ENCODE measurements at places on chromosomes 1 and 21.

DNA sequence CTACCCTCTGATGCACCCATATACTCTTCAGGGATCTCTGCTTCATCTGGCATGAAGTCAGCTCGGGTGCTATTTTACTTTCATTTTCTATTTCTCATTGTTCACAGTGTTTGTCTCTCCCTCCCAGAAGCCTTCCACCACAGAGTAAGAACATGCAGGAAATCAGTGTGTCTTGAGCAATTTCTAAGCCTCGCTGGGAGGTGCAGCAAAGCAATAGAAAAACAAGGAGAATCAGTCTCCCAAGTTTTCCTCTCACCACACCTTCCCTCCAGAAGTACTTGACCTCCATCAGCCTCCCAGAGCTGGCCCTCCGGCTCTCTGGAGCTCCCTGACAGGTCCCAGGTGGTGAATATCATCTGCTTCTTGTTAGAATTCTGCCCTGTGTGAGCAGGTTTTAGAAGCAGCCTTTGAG lies 594.7 kb upstream of the CAMK1G start:
- DNase-seq: no peak

- DNase-seq: peak; percentile 23
These were observed 95.6 kb downstream of the RGS2 start for GRCh38 chr1:192904438-192904895.

DNA sequence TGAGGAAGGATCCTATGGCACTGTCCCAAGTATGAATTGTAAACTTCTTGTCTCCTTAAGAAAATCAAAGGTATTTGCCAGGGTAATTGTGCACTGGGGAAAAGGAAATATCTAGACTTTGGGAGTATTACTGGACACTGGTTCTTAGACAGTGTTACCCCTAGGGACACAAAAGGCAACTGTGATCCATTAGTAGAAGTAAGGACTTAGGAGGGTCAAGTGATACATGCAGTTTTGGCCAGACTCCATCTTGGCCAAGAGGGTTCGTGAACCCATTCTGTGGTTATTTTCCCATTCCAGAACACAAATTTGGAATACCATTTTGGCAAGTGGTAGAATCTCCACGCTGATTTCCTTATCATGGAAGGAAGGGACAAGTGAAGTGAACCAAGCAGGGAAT lies 98.1 kb downstream of the TM2D1 start:
- DNase-seq: no peak

- DNase-seq: no peak
These were observed 458.0 kb upstream of the DEPDC1 start for GRCh38 chr1:68954841-68955240.

DNA sequence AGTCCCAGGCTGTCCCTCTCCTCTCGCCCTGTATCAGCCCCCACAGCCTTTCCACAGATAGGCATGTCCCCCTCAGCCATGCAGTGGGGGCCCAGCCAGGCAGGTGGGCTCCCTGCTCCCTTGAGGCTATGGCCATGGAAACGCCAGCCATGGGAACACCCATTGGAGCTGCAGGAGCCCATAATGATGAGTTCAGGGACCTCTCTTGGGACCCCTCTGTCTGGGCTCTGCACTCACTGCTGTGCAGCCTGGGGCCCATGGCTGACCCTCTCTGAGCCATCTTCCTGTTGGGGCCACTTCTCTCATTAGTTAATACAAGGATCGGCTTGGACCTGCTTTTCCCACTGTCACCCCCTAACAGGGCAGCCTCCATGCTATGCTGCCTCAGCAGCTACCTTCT lies 33.2 kb downstream of the WNT3A start:
- peak; percentile 10 for DNase-seq
